ENCODE measurements at places on chromosomes 12 and 14. TPM values are rescaled to one million over a fixed set of nuclear protein-coding genes. Genes with fewer than 3 reads are reported as not detected.

Gene FLVCR2
- total RNA-seq = 4.9 TPM

Gene FAM222A
- total RNA-seq = 5.4 TPM

Gene BEST3
- total RNA-seq = 0.15 TPM

Gene CLEC1A
- total RNA-seq = 3.3 TPM

Gene SLC6A15
- total RNA-seq = not detected

Gene TSPAN8
- not detected for total RNA-seq

Gene KRT72
- total RNA-seq = not detected

Gene NUMB
- 28.9 TPM for total RNA-seq

All from heart right ventricle (tissue), 16 donors.